ENCODE measurements at places on chromosomes 13 and 19.

GRCh38 chr13:90414691-90415596, 932.5 kb upstream of the MIR17HG start:
- DNase-seq: no peak

GRCh38 chr19:15285896-15286591, 46.3 kb downstream of the BRD4 start:
- no peak for DNase-seq

- DNase-seq: no peak
These were observed 28.6 kb downstream of the PEPD start for GRCh38 chr19:33492951-33493350.

- DNase-seq: no peak
These were observed 2.3 kb downstream of the OR7C2 start for GRCh38 chr19:14943601-14944000.

GRCh38 chr19:41977916-41978315, 16.1 kb downstream of the ATP1A3 start:
- DNase-seq: no peak

DNA sequence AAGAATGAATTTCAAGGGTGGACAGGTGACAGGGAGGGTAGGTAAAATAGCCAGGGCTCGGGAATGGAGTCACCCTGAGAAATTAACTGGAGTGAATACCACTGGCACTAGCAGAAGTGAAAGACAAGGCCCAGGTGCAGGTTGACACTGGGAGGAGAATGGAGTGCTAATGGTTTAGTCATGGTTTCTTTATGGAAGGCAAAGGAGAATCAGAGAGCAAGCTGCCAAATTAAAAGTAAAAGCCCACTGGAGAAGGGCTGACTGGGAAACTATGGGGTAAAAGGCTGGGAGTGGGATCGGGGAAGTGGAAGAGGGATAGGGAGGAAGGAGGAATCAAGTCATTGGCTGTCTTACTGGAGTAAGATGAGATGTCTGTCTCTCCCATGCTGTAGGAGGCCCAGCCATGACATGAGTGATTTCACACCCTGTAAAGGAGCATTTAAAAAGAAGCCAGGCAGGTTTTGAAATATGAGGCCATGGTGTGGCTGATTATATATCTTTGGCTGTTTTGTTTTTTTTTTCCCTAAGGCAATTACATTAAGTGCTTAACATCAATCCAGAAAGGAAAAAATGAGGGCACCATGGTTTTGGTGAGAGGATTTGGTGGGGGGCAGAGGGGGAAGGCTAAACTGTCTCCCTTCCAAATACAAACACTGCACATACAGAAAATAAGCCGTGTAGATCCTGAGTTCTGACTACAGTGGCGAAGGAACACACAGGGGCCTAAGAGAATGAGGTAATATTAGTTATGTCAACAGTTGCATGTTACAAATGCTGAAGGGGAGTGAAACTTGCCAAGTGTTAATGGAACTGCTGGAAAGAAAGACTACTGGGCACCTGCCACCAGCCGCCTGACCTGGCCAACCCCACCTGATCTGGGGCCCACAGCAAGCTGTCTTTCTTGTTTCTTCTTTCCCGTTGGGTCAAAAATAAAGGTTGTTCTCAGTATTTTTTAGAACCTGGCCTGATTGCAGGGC, 183.5 kb upstream of the TSC22D1 start:
- peak; percentile 35 for DNase-seq

DNA sequence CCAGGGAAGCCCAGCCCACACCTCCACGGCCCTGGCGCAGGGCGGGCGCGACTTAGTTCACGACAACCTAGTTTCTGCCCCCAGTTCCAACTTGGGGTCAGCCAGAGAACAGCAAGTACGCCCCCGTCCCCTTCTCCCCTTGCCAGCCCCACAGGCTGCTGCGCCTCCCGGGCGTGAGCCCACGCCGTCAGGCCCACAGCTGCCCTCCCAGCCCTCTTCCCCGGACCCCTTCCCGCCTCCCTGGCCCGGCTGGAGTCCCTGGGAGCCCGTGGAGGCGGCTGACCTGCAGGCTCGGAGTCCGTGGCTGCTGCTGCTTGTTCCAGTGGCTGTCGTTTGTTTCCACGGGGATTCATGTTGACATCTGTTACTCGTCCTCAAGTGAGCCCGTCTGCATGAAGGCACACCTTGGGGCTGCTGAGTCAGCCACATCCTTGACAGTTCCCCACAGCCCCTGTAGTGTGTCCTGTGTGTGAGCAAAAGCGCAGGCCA, 86.0 kb downstream of the ATP11A start:
- DNase-seq: no peak

DNA sequence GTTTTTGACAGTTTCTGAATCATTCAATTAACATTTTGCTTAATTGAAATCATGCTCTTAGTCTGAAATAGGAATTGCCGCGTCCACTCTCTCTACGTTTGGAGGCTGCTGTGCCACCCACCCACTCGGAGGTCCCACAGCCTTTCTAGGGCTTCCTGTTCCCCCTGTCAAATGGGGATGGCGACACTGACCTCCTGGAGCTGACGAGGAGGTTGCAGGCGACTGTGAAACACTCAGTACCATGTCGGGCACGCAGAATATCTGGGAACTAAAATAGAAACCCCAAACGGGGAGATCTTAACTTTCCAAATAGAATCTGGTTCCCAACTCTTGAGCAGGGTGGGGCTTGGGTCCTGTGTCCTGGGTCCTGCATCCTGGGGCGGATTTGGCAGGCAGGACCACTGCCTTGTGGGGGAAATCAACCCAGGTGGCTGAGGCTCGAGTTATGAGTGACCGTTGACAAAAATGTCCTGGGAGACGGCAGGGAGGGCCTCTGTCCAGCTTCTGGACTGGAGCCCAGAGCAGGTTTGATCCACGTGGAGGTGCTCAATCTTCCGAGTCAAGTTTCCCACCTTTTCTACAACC, 124.6 kb downstream of the RAB20 start:
- DNase-seq: no peak

DNA sequence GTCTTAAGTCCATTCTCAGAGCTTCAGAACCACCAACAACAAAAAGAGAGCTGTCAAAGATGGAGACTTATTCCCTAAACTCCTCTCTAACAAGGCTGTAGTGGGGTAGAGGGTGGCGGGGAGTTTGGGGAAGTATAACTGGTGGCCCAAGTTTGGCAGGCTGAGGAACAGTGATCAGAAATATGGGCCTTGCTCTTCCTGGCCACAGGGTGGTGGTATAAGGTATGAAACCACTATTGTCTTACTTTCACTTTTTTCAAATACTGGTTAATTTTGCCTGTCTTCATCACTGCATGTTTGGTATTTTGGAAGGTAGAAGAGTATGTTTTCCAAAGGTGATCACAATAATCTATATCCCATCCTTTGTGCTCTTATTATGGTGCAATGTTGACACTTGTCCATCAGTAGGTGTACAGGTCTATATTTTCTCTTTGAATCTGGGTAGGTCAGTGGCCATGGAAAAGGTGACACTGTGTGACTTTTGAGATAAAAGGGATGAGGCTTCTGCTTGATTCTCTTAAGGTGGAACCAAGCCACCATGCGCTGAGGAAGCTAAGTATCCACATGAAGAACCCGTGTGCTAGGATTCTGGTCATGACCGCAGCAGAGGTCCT, 23.2 kb upstream of the GPC5 start:
- DNase-seq: no peak

GRCh38 chr19:12194827-12195731, 32.2 kb downstream of the ZNF136 start:
- no peak for DNase-seq

GRCh38 chr19:55549500-55550320, 4.4 kb upstream of the SBK3 start:
- no peak for DNase-seq

DNA sequence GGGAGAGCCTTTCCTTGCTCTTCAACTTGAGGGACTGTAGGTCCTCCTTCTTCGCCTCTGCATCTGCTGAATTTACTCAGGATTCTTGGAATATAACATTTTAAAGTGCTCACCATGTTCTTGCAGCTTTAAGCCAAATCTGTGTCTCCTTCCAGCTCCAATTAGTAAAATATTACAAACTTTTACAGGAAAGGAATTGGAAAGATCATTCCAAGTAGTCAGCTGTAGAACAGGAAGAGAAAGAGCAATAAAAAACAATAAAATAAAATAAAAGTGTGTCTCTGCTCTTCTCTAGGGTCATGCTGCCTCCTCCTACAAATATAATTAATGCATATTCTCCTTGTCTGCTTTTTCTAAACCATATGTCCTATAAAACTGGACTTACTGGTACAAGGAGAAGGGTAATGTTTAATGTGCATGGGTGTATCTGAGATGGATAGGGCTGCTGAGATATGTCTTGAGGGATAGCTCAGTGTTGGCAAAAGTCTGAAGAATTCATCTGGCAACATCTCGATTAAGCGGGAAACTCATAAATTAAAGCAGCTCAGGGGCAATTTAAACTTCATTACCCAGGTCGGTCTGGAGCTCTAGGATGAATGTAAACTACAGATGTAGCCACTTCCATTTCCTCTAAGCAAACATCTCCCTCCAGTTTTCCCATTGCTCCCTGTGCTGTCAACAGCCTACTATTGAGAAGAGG, 25.0 kb downstream of the ENOX1 start:
- DNase-seq: no peak
